Stimulated activated CD8-positive, alpha-beta memory T cell treated with anti-CD3 and anti-CD28 coated beads, Interleukin-7, amount 100 ng/mL, for 48 hours (primary cell): ENCODE measurements at places on chromosomes 12 and 14.

DNA sequence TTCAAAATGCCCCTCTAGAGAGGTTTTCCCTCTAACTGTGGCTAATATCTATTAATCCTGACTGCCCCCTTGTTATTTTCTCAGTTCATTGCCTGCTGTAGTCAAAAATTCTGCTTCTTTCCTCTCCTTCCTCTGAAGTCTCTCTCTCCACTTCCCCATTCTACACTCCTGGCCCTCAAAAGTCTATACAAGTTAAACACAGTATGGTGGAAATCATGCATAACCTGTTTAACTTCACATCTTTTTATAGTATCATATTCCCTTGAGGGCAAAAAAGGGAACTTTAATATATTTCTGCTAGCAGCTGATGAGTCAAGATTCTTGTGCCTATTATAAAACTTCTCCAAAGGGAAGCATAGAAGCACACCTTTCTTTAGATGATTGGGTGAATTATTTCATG, 16.7 kb downstream of the GRIP1 start:
- no peak for DNase-seq

DNA sequence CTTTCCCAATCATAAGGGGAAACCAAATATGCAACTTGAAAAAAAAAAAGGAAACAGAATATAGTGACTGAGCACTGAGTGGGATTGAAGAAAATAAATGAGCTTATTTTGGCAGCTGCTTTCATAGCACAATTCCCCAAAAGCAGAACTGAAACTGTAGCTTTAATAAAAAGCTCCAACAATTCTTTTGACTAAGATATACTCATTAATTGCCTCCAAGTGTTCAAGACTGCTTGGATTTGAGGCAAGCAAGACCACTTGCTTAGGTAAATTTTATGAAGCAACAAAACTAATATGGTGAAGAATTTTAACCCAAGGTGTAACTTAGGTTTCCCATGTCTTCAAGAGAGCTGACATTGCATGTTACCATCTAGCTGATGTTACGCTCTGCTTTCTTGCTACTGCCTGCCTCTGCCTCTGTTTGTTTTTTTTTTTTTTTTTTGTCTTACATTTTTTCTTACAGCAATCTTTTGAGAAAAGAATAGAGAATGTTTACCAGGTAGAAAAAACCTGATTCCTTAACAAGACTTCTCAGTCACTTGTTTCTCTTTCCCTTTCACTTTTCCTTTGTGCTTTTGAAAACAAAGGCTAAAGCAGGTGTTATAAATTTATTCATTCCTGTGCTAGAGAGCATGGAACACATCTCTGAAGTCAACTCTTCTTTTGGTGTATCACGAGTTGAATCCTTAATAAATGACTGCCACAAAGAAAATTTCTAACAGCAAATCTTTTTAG, 134.4 kb downstream of the BCAT1 start:
- no peak for DNase-seq

DNA sequence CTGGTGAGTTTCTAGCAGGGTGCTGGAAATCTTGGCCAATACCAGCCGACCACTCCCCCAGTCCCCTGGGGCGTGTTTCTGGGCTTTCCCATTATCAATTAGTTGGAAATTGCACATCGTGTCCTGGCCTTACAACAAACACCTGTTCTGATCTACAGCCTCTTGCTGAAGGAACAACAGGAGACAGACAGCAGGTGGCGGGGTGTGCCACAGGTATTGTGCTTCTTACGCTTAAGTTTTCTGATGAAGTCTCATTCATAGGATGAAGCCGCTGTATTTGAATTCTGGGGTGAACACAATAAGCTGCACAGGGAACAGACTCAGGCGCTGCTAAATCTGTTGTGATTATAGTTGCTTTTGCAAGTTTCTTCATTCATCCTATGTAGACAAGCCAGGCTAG, 703 bp downstream of the HIGD1C start:
- no peak for DNase-seq

DNA sequence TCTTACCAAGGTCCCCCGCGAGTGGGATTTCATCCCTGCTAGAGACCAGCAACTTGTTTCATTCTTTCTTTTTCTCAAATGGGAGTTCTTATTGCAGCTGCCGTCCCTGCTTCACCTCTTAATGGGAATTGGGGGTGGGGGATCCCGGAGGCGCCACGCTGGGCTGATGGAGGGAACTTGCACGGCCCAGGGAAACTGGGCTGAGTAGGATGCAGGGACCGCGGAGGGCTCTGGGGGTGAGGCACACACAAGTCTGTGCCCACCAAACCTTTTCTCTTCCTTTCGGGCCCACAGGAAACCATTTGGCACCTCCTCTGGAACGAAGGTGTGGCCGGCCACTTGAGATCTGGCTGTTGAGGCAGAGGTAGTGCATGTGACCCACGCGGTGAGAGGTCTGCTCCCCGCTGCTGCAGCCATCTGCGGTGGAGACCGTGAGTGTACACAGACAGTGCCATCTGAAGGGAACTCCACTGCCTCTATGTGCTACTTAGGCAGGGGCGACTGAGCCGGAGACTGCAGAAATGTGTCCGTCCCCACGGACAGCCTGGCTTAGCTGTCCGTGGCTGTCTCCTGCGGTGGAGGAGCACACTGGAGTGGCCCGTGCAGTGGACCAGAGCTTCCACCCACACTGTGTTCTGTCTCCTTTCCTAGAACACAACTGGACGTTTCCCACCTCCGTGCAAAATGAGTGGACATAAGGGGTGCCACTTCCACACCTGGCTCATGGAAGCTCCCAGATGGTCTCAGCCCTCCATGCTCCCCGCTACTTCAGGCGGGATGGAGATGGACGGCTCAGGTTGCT, 42.1 kb upstream of the TESC start:
- no peak for DNase-seq

DNA sequence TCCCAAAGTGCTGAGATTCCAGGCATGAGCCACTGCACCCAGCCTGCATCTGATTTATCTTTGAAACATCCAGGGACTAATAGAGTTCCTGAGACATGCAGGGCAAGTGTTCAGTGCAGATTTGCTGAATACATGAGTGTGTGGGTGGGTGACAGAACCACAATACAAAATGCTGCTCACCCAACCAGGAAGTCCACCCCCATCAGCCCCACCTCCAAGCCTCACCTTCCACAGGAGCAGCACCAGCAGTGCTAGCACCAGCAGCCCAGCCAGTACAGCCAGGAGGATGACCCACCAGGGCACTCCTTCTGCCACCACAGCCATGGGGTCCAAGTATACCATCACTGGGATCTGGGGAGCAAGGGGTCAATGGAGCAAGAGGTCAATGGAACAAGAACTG, 20.0 kb downstream of the ITGA7 start:
- peak; percentile 40 for DNase-seq
